Retina (tissue), 1 donor: ENCODE measurements at places on chromosomes 1 and 21.
A peak's percentile ranks its signal among the peaks of the same experiment; 100 is the strongest.

- DNase-seq, result no peak
These were observed 32.7 kb downstream of the PRDX6 start for GRCh38 chr1:173509797-173510196.

DNA sequence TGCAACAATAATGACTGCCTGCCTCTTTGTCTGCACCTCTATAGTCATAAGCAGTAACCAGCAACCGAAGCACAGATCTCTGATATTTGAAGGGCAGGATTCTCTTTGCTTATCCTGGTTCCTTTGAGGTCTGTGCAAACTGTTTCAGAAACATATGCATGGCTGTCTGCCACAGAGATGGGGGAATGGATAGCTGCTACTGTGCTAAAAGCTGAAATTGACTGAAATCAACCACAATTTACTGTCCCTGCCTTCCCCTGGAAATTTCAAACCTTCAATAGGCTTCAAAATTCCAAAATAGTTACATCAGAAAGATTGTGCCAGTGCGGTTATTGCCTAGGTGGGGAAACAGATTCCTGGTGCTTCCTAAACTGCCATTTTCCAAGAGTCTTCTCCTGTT is 136.8 kb upstream of the GORAB start:
- no peak for DNase-seq

DNA sequence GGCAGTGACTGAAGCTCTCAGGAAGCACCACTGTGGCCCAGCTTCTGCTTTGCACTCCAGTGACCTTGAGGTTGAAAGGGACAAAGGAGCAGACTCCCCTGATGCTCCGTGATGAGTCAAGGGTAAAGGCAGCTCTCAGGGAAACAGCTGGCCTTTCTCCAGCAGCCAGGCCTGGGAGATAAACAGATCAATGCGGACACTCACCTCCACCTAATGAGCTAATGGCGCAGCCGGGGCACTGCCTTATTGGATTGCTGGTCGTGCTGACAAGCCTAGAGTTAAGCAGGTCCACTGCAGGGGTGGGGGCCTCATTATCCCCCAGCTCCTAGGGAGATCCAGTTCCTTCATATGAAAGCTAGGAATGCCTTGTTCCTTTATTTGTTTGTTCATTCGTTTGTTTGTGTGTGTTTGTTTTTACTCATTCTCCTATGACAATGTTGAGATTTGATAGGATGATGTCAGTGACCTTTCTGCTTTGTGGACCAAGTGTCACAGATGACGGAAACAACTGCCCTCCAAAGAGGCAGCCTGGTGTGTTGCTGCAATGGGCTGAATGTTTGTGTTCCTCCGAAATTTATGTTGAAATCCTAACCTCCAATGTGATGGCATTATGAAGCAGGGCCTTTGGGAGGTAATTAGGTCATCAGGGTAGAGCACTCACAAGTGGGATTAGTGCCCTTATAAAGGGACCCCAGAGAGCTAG is 141.4 kb upstream of the BEND5 start:
- peak; percentile 56 for DNase-seq

DNA sequence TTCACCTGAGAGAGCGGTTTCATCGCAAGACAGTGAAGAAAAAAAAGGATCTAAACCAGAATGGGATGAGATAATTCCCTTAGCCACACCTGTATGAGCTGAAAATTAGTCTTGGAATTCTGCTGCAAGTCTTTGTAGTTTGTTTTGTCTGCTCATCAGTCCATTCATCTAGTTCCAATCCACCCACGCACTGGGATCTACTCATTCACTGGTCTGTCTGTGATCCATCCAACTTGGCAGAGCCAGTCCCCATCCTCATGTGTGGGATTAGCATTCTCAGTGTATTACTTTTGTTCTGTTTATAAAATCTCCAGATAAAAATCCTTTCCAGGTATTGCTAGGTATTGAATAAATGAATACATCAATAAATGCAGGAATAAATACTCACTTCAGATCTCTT is 266.5 kb upstream of the USP24 start:
- no peak for DNase-seq

- DNase-seq, result no peak
These were observed 59.8 kb upstream of the GNG12 start for GRCh38 chr1:67893126-67893495.

- DNase-seq, result no peak
These were observed 181.2 kb upstream of the RAB4A start for GRCh38 chr1:229089586-229090208.

GRCh38 chr1:226690460-226690982 is 48.6 kb downstream of the ITPKB start:
- DNase-seq, result no peak

GRCh38 chr1:45886229-45886628 is 82.8 kb downstream of the MAST2 start:
- no peak for DNase-seq

DNA sequence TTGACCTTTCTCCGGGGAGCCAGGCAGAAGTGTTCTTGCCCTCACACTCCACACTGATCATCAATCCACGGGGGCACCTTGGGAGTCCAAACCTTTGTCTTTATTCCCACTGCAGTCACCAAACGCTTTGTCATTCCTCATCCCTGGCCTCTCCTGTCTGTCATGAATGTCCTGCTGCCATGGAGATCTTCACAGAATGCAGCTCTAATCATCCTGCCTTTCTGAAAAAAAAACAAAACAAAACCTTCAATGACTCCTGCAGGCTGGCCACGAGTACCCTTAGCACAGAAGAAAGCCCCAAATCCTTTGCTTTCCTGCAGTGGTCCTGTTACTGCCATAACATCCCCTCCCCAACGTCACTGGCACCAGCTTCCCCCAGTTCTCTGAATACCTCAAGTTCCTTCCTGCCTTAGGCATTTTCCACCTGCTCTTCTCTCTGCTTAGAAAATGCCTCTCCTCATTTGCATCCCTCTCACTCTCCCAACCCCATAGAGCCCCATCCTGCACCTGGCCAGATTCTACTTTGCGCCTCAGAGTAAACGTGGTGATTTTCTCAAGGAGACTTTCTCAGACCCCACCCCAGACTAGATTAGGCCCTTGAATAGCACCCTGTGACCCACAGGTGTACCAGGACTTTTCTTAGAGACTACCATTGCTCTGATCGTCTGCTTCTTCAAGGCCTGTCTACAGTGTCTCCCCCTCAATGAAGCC is 131.2 kb downstream of the AK5 start:
- no peak for DNase-seq

DNA sequence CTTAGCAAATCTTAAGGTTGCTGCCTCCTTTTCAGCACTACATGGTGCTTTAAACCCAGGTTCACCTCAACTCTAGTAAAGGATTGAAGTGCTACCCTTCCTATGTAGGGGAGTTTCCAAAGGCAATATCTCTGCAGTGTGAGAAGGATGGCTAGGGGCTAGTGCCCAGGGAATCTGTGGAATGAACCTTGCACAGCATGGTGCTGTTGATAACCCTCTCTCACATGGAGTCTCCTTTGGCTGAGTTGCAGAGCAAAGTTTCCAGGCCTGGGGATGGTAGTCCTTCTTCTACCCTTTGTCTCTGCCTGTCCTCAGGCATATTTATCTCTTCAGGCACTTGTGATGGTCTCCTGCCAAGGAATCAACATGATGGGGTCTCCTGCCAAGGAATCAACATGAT is 59.4 kb downstream of the AXDND1 start:
- DNase-seq, result no peak

GRCh38 chr21:35652872-35653271 is 407.5 kb downstream of the SETD4 start:
- DNase-seq, result no peak

DNA sequence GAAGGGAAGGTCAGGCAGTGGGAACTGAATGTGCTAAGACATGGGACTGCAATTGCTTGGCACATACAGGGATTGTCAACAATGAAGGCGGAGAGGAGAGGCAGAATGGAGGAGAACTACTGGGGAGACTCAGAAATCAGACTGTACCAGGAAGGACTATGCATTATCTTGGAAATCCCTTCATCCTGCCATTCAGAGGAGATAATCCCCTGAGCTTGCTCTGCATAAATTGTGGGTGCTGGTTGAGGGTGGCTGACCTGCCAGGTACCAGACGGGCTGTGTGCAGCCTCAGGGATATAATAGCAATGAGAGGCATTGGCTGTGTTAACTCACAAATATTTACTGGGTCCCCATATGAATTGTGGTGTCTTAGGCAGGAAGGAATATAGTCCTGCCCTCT is 5.0 kb upstream of the TRABD2B start:
- DNase-seq, result no peak

GRCh38 chr1:245026247-245026646 is 128.5 kb upstream of the KIF26B start:
- DNase-seq, result no peak

GRCh38 chr1:4214826-4215225 is 314.8 kb upstream of the C1orf174 start:
- DNase-seq, result no peak

DNA sequence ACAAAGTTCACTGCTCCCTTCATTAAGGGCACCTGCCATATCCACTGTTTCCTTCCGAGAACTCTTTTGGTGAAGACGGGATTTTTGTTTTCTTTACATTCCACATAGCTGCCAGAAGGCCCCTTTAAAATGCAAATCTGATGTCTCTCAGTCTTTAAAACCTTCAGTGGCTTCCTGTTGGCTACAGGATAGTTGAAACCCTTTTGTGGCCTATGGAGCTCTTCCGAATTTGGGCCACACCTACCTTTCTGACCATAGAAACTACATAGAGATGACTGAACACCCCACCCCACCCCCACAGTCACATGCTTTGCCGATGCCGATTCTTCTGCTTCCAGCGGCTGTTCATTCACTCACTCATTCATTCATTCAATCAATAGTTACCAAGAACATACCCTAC is 502.6 kb downstream of the KIF26B start:
- no peak for DNase-seq

- no peak for DNase-seq
These were observed 30.2 kb downstream of the NEK7 start for GRCh38 chr1:198186916-198187580.

GRCh38 chr21:46153247-46154154 is 1.9 kb downstream of the FTCD start:
- peak; percentile 82 for DNase-seq

GRCh38 chr1:154954541-154954940 is 1.4 kb downstream of the PBXIP1 start:
- DNase-seq, result no peak

DNA sequence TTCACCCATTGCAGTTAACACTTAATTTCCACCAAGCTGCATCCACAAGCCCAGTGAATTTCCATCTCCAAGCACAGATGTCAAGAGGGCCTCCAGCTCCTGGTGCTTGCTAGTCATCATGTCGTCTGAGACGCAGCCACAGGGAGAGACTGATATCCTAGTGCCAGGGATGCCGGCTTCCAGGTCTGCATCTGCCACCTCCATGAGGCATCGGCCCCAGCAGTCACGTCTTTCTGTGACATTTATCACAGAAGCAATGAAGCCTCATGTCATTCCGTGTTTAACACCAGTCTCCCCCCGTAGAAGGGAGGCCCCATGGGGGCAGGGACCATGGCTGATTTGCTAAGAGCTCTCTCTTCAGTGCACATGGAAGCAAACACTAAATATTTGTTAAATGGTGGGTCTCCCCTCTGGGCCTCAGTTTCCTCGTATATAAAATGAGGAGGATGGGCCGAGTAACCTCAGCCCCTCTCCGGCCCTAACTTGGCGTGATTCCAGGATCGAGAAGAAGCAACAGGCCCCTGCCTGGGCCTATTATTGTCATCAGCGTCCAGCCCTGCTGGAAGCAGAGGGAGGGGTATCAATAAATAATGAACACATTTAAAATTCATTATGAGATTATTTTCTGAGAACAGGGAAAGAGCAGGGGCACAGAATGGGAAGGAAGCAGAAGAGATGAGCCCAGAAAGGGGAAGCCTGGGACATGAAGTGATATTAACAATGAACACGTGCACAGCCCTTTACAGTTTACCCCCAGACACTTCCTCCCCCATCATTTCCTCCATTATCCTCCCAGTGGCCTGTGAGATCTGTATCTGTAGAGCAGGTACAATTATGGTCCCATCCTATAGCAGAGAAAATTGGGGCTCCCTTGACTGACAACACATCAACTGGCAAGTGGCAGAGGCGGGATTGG is 837 bp upstream of the C1QB start:
- peak; percentile 72 for DNase-seq

- no peak for DNase-seq
These were observed 839.1 kb upstream of the ADGRL2 start for GRCh38 chr1:80961464-80962190.
